ENCODE measurements at places on chromosomes 7 and 10. TPM values are rescaled to one million over a fixed set of nuclear protein-coding genes. Genes with fewer than 3 reads are reported as not detected.

GRID2IP gene
- total RNA-seq: 0.35 TPM

GLUD1 gene
- total RNA-seq: 141 TPM

MKLN1 gene
- total RNA-seq: 82.4 TPM

MSMB gene
- total RNA-seq: not detected

CFAP70 gene
- total RNA-seq: 1.9 TPM

PTPRN2 gene
- 2.2 TPM for total RNA-seq

NANOS1 gene
- 1.4 TPM for total RNA-seq

CTAGE4 gene
- total RNA-seq: 1.6 TPM

LIPN gene
- total RNA-seq: not detected

NODAL gene
- not detected for total RNA-seq

MYL10 gene
- not detected for total RNA-seq

WAPL gene
- 25.9 TPM for total RNA-seq

PPP1R17 gene
- total RNA-seq: not detected

AKR1C4 gene
- not detected for total RNA-seq

KIF11 gene
- total RNA-seq: 1.9 TPM

ADCY1 gene
- total RNA-seq: 0.85 TPM

PRSS2 gene
- total RNA-seq: 15.4 TPM

MYOF gene
- 132 TPM for total RNA-seq

STOX1 gene
- total RNA-seq: 0.14 TPM

BTAF1 gene
- 55.4 TPM for total RNA-seq

CLCN1 gene
- not detected for total RNA-seq

MCM10 gene
- not detected for total RNA-seq

TRPV5 gene
- not detected for total RNA-seq

AEBP1 gene
- total RNA-seq: 1,415 TPM

CYP2E1 gene
- total RNA-seq: 5.3 TPM

MYL7 gene
- total RNA-seq: not detected

STYXL1 gene
- 9.3 TPM for total RNA-seq

SFMBT2 gene
- 9.0 TPM for total RNA-seq

ST8SIA6 gene
- 8.9 TPM for total RNA-seq

KCP gene
- total RNA-seq: 2.0 TPM

UPK3BL2 gene
- total RNA-seq: 14.7 TPM

FOXK1 gene
- total RNA-seq: 34.3 TPM

EMX2 gene
- total RNA-seq: not detected

ADRB1 gene
- 0.27 TPM for total RNA-seq

ADGRA1 gene
- not detected for total RNA-seq

RGS10 gene
- 33.2 TPM for total RNA-seq

All from thoracic aorta (tissue), 2 donors.